KBM-7 (cell line): ENCODE measurements at places on chromosomes 7 and 10.
A peak's percentile ranks its signal among the peaks of the same experiment; 100 is the strongest.

DNA sequence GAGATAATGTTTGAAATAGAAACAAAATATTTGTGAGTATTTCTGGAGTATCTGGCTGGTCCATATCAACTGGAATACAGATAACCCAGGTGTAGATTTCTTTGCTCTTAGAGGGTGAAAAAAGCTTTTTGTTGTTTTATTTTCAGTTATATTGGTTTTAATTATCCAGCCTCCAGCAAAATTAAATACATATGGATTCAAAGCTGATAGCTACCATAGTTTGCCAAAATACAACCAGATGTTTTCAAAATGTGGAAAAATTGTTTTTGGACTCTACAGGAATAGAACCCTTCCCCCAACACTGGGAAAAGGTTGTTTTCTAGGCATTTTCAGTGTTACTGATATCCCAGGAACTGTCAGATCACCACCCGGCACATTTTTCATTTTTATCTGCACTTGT lies 30.1 kb downstream of the LRRC17 start:
- DNase-seq, result no peak

DNA sequence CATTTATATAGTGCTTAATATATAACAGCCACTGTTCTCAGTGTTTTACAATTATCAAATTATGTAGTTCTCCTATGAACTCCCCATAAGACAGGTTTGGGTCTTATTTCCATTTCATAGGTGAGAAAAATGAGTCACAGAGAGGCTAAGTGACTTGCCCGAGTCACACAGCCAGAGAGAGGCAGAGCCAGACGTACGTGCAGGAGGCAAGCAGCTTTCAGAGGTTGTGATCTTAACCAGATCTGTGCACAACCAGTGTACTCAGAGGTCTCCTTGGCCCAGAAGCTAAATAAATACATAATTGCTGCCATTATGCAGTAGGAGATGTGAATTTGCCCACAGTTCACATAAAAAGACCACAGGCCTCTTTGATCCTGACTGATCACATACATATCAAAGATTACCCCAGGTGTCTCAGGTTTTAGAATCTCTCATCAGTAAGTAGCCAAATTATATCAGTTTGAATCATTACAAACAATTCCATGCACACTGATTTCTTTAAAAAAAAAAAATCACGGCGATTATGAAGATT lies 304.7 kb upstream of the AOAH start:
- no peak for DNase-seq

- DNase-seq, result no peak
Observed at GRCh38 chr7:139294951-139295575, 46.1 kb upstream of the FMC1 start.

GRCh38 chr10:114728325-114728724 lies 70.2 kb upstream of the ABLIM1 start:
- DNase-seq, result no peak

DNA sequence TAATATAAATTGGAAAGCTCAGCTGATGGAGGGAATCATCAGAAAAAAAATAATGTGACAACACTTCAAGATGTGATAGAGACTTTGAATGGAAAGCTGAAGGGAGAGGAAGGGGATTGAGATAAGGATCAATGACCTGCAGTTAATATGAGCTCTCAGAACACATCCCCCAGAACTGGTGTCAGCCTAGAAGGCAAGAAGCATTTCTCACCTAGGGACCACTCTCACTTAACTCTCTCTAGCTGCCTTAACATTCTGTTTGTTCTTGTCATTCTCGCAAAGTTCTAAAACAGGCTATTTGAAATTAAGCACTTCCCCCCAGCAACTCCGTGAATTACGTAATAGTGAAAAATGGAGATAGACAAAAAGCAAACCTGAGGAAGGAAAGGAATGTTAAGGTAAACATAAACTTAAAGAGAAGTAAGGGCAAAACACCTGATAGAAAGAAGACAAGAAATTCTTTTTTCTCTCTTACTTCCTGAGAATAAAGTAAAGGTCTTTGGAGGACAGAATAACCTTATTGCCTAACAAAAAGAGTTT lies 1.2 kb upstream of the MPP7 start:
- no peak for DNase-seq

- no peak for DNase-seq
Observed at GRCh38 chr7:108120933-108121332, 9.2 kb downstream of the LAMB4 start.

DNA sequence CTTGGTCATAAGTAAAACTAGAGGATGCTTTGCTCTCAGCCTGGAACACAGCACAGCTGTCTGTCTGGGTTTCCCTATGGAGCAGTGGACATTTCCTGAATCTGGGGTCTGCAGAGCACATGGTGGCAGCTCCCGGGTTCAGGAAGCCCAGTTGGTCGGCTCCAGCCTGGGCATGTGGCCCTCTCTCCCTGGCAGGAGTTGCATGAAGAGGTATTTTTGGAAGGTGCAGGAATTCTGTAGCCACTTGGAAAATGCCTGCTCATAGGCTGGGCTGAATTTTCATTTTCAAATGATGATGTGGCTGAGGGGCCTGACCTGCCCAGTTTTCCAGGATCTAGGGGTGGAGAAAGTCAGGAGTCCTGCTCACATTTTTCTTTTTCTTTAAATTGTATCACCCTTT lies 6.7 kb upstream of the TPST1 start:
- no peak for DNase-seq

- DNase-seq, result no peak
Observed at GRCh38 chr7:103795787-103796186, 193.7 kb downstream of the RELN start.

GRCh38 chr7:107045195-107045960 lies 873 bp downstream of the PRKAR2B start:
- peak; percentile 36 for DNase-seq

DNA sequence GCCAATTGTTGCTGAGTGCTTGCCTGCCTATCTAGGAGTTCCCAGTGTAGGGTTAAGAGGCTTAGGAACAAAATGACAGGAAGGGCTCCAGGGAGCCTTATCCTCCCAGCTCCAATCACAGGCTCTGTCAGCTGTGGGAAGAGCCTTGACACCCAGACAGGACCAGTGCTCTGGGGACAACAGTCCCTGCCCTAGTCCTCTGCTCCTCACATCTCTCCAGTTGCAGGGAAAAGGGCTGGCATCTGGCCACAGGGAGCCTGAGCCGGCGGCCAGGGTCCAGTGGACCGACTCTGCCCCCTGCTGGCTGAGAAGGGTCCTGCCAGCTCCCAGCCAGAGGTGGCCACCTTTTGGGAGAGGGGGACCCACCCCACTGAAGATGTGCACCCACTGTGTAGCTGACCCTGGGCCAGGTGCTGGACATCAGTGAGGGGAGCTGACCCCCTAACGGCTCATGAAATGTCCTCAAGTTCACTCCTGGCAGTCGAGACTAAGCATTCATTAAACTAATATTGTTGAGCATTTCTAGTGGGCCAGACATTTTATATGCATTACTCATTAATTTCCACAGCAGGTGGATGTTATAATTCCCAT lies 17.6 kb downstream of the DNAJB12 start:
- peak; percentile 74 for DNase-seq

GRCh38 chr10:5013385-5013784 lies 9.7 kb upstream of the AKR1C2 start:
- no peak for DNase-seq

DNA sequence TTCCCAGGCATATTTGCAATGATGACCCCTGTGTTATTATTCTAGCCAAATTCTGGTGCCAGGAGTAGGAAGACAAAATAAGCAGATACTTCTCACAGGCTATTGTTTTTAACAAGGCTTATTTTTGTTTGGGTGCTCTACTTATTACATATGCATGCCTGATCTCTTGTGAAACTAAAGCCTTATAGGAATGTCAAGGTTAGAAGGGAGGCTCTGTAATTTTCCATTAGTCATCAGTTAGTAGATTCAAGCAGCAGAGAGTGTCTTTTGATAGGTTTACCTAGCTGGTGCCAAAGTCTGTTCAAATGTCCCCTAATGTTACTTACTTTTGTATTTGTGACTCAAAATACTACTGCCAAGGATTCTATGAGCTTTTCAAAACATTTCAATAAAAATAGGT lies 11.7 kb upstream of the TMEM106B start:
- no peak for DNase-seq

- DNase-seq, result no peak
Observed at GRCh38 chr7:51246258-51247245, 70.1 kb downstream of the COBL start.

DNA sequence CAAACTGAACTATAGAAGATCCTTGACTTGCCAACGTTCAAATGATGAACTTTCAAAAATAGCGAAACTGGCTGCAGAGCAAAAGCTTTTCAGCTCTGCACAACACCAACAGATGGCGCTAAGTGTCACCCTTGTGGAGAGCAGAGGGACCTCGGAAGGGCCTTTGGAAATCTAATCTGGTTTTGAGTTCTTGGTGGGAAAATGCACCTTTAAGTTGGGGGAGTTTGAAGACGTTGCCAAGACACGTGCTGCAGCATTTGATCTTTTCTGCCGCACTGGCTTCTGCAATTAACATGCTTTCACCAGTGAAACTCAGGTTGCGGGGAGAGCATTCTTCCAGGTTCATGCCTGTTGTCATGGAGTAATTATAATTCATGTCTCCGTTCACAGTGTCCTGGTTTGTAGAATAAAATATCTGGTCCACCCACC lies 26.3 kb upstream of the WDR11 start:
- peak; percentile 17 for DNase-seq

DNA sequence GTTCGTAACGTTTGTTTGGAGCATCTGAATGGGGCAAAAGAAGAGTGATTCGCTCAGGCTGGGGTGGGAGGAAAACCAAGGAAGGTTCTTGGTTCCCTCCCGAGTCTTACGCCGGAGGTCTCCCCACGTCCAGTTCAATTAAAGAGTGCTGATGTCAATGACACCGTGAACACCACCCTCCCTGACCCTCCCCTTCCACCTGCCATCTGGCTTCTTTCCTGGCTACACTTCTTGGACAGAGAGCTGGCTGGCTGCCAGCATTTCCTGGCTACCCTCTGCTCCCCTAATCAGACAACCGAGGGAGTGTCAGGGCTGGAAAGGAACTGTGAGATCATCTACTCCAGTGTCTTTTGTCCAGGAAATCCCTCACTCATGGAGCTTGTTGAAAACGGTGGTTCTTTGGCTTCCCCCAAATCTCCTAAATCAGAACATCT lies 24.1 kb upstream of the FFAR4 start:
- no peak for DNase-seq

DNA sequence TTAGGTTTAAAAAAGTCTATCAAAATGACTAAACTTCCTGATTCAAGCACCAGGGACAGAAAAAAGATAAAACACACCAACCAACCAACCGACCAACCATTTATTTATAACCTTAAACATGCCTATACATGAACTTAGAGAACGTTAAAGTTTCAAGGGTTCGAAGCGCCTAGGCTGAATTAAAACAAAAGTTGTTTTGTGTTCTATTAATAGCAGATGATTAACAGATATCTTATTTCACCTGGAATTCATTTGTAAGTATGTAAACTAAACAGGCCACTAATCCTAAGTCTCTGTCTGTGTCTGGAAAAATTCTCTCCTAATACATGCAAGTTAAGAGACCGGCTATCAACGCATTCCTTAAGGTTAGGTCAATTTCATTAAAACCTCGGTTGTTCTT lies 1.4 kb downstream of the BAIAP2L1 start:
- peak; percentile 32 for DNase-seq

GRCh38 chr10:154348-154747 lies 19.1 kb downstream of the ZMYND11 start:
- no peak for DNase-seq

DNA sequence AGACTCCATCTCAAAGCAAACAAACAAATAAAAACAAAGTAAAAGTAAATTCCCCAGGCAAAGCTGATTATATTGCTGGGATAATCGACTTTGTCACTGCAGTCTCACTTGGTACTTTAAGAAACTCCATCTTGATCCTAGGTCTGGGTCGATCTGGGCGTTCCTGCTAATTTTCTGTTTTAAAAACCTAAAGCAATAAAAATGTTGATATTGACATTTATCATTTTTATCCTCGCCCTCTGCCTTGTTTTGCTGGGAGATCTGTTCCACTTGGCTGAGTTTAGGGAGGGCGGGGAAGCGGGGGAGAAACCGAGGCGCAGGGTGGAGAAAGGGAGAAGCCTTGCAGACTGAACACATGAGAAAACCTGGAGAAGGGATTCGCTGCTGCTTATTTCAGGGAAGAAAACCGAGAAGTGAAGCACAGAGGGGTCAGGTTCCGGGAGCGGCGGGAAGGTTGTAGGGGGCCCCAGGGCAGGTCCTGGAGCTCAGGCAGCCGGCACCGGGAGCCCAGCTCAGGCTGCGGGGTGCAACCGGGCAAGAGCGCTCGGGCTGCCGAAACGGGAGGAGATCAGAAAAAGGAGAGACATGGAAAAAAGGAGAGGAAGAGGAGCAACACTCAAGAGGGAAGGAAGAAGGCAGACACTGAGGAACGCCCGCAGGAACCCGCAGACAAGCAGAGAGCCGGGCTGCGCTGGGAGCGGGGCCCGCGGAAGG lies 27.3 kb upstream of the KMT2C start:
- no peak for DNase-seq

- no peak for DNase-seq
Observed at GRCh38 chr10:5545778-5546710, 21.3 kb downstream of the CALML3 start.

GRCh38 chr10:53699684-53700083 lies 927.1 kb upstream of the MBL2 start:
- DNase-seq, result no peak

- no peak for DNase-seq
Observed at GRCh38 chr7:69635555-69636185, 37.4 kb downstream of the AUTS2 start.

GRCh38 chr10:131636841-131637724 lies 263.7 kb upstream of the PPP2R2D start:
- no peak for DNase-seq

- DNase-seq, result peak; percentile 75
Observed at GRCh38 chr10:73159038-73159648, 8.7 kb downstream of the ECD start.

GRCh38 chr10:122379041-122379440 lies 4.5 kb downstream of the PLEKHA1 start:
- no peak for DNase-seq

DNA sequence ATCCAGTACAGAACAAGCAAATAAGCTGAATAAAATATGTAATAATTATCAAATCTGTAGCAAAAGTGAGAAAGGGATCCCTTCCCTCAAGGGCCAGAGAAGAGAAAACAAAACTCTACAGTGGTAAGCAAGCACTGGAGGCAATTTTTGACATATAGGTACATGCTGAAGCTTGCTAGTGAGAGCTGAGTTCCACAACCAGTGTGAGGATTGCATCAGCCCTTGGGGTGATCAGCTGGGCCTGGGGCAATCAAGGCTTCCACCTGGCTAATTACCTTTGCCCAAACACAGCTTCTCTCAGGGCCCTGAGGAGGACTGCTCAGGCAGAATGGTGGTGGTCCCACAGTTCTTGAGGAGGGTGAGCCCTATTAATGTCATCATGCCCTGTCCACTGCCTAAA lies 134.4 kb upstream of the DLX6 start:
- DNase-seq, result no peak
